ENCODE measurements at places on chromosomes 1 and 21.

DNA sequence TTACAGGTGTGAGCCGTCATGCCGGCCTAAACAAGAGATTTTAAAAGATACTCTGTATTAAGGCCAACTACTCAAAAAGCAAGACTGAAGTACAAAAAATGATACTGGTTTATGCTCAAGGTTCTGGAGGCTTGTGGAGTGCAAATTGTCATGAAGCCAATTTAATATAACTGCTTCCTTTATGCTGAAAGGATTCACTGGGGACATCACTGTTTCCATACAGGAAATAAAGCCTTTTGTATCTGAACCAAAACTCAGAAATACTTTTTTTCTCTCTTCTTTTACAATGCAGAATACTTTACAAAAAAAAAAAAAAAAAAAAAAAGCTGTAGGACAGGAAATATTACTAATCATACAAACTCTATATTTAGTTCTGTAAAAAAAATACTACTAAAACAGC is 55.5 kb upstream of the CNN3 start:
- DNase-seq: no peak

DNA sequence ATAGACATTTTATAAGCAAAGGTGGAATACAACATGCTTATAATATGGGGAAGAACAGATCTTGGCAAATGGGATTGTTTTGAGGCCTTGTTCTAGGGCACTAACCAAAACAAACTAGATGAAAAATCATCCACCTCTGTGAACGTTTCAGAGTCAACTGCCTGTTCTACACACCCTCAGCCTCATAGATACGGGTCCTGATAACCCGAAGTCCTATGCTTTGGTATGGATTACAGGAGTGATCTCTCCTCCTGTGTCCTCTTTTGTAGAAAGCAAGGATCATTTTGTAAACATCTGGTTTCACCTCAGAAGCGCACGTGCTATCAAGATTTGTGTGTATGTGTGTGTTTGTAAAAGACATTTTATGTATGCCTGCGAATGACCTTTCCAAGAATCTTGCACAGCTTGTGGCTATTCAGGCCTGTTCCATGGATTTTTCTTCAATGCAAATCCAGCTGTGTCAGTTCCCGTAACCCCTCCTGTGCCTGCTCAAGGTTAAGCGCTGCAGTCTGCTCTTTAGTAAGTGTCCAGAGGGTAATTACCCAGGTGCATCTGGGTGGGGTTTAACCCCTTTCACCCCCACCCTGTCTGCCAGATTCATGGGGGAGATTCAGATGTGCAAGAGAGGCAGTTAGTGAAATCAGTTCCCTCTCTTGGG is 132.4 kb downstream of the ROR1 start:
- DNase-seq: no peak

- DNase-seq: no peak
Measured at GRCh38 chr1:227459326-227459841, 104.0 kb upstream of the ZNF678 start.

- DNase-seq: no peak
Measured at GRCh38 chr1:40772146-40772955, 11.2 kb upstream of the KCNQ4 start.

DNA sequence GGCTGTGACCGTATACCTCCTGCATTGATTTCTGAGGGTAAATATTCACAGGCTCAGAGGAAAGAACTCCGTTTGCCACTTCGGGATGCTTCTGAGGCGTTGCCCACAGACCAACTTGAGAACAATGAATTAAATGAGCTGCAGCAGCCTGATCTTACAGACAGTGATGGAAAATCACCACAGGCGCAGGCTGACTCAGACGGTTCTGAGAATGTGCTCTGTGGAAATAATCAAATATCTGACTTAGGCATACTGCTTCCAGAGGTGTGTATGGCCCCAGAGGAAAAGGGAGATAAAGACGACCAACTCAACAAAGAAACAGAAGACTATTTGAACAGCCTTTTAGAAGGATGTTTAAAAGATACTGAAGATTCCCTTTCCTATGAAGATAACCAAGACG is 76.7 kb upstream of the SCCPDH start:
- DNase-seq: no peak

GRCh38 chr1:171295821-171296220 is 18.2 kb upstream of the FMO4 start:
- no peak for DNase-seq

- DNase-seq: no peak
Measured at GRCh38 chr1:247437551-247438505, 20.1 kb downstream of the OR2B11 start.

DNA sequence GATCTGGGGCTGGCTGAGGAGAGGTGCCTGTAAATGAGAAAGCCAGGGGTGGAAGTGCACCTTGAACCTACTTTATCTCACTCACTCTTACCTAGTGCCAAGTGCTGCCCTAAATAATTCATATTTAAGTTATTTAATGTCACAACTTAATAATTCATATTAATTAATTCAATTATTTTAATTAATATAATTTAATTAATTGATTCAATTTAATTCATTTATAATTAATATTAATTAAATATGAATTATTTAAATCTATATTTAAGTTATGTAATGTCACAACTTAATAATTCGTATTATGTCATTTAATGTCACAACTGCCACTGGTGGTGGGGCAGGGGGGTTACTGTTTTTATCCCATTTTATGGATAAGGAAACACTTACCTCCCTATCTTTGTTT is 361.6 kb upstream of the RUNX1 start:
- DNase-seq: no peak

DNA sequence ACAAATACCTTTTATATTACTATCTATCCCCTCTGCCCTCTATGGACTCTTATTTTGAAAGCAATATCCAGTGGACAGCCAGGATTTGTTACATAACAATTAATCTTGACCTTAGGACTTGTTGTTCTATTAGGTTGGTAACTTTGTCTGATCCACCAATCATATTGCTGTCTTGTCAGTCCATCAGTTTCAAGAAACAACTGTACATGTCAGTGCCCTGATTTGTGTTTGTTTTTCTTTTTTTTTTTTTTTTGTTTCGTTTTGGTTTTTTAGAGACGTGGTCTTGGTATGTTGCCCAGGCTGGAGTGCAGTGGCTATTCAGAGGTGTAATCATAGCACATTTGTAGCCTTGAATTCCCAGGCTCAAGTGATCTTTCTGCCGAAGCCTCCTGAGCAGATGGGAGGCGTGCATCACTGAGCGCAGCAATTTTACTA is 1.5 kb upstream of the SCP2 start:
- DNase-seq: no peak

GRCh38 chr1:183687546-183688304 is 34.6 kb upstream of the APOBEC4 start:
- DNase-seq: no peak

DNA sequence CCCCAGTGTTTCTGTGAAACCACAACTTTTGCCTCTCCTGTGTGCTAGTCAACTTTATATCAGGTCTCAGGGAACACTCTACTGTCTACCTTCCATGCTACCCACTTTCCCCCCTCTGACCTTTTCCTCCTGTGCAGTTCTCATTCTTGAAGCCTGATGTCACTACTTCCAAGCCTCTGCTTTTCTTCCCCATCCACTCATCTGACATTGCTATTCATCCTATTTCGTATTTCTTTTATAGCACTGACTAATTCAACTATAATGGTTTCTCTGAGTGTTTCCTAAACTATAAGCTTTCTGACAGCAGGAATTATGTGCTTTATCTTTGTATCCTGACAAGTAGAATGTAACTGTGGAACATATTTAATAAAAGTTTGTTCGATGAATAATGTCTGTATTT is 18.2 kb upstream of the DPH5 start:
- DNase-seq: no peak

GRCh38 chr1:8494681-8495080 is 176.8 kb downstream of the SLC45A1 start:
- DNase-seq: no peak

DNA sequence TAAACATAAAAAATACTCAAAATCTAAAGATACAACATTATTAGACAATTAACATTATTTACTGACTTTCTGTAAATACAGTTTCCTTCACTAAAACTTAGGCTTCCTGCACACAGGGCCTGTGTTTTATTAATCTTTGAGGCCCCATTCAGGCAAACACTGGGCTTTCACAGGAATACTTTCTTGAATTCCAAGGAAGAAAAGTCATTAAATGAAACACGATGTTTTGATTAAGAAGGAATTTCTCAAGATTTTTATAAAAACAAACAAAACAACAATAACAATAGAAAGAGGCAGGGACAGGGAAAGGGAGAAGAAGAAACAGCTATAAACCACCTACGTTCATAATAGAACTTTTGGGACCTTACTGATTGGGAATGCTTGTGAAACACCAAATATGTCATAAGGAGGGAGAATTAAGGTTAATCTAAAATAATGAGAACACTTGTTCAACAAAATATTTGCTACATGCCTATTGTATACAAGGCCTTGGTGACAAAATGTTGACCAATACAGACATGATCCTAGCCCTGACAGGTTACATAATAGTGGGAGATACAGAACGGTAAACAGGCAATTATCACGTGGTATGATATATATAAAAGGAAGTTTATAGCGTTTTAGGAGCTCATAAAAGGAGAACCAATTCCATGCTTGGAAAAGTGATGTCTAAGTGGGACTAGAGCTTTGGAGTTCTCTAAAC is 3.6 kb downstream of the DDAH1 start:
- DNase-seq: no peak

- DNase-seq: no peak
Measured at GRCh38 chr21:38354746-38355145, 98.0 kb downstream of the KCNJ15 start.

GRCh38 chr21:38527737-38528136 is 29.5 kb upstream of the ERG start:
- DNase-seq: no peak

GRCh38 chr1:86380257-86380861 is 15.8 kb downstream of the ODF2L start:
- no peak for DNase-seq
